ENCODE measurements at places on chromosomes 2 and 18.

DNA sequence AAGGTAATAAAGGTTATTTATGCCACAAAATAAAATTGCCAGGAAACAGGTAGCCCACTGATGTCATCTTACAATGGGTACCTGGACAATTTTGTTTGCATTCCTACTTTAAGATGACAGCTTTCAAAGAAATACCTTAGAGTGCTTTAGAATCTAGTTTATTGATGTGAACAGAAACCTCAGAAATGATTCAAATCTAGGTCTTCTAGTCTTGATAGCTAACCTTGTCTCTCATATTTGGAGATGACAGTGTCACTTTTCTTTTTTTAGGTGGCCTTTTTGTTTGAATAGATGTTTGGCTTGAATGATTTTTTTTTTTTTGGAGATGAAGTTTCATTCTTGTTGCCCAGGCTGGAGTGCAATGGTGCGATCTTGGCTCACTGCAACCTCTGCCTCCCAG lies 69.1 kb downstream of the PIK3C3 start:
- no peak for DNase-seq

GRCh38 chr18:77061946-77062517 lies 70.6 kb downstream of the MBP start:
- no peak for DNase-seq

- no peak for DNase-seq
Measured at GRCh38 chr2:159976527-159977160, 85.8 kb downstream of the PLA2R1 start.

- no peak for DNase-seq
Measured at GRCh38 chr2:1873343-1873742, 129.0 kb upstream of the PXDN start.

Measured in NCI-H1417 treated with DMSO at 0.1 percent for 48 hours (cell line).